ENCODE measurements at places on chromosomes 7 and 10.
A peak's percentile ranks its signal among the peaks of the same experiment; 100 is the strongest.

- peak; percentile 28 for DNase-seq
Observed at GRCh38 chr7:152735443-152736004, 24.0 kb upstream of the ACTR3B start.

GRCh38 chr7:15682111-15682510 lies 4.4 kb downstream of the MEOX2 start:
- DNase-seq = no peak

GRCh38 chr7:36306722-36307121 lies 82.9 kb upstream of the ANLN start:
- DNase-seq = no peak

DNA sequence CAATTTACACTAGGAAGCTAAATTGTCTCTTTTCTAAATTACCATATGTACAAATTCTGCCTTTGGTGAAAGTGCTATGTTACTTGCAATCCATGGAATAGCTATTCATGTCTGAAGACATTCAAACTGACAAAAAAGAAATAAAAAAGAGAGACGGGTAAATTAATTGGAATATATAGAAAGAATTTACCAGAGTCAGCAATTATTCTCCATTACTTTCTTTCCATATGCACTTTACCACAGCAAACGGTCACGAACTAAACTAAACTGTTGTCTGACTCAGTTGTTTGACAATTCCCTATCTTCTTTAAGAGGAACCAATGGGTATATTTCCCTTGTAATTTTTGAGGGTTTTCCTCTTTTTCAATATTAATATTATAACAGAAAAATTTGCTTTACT lies 85.7 kb downstream of the HOXA1 start:
- no peak for DNase-seq

DNA sequence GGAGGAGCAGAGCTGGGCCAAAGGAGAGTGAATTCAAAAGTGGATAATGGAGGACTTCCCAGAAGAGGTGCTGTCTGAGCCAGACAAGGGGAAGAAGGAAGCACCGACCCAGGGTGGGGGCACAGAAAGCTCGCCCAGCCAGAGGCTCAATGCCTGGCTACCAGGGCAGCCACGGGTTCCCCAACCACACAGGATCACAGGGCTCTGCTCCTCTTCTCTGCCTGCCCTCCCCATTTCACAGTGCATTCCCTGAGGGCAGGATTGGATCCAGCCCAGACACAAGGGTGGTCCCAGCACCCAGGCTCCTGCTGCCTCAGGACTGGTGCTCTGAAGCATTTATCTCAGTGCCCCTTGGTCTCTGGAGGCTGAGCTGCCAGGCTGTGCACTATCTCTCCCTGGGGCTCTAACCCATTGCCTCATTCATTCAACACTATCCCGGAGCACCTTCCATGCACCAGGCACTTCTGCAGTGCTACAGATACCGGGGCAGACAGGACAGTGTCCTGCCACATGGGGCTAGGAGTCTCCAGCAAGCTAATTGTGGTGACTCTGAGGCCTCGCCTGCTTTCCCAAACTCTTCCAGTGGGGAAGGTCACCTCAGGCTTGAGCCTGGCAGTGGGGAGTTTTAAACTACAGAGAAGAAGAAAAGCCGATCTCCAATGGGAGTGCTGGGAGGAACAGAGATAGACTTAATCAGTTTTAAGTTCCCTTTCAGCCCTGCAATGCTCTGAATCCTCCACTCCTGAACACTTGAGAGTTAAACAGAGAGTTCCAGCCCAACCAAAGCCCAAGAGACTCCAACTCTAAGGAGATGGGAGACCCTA lies 201.8 kb upstream of the ZMIZ1 start:
- no peak for DNase-seq

- no peak for DNase-seq
Observed at GRCh38 chr7:106234425-106234824, 50.4 kb downstream of the NAMPT start.

GRCh38 chr7:127332880-127333279 lies 59.6 kb downstream of the ZNF800 start:
- no peak for DNase-seq

DNA sequence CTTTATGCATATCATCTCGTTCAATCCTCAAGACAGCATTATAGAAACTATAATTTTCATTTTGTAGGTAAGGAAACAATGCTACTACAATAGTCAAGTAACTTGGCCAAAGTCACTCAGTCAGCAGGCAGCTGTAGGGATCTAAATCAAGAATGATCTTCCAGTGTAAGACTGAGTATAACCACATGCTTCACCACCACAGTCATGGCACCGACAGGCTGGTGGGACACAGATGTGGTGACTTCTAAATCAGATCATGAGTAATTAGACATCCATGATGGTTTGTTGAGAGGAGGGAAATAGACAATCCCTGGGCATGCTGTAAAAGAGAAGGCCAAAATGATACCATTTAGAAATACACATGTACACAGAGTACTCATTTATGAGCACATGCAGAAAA lies 84.1 kb upstream of the ASAH2 start:
- no peak for DNase-seq

DNA sequence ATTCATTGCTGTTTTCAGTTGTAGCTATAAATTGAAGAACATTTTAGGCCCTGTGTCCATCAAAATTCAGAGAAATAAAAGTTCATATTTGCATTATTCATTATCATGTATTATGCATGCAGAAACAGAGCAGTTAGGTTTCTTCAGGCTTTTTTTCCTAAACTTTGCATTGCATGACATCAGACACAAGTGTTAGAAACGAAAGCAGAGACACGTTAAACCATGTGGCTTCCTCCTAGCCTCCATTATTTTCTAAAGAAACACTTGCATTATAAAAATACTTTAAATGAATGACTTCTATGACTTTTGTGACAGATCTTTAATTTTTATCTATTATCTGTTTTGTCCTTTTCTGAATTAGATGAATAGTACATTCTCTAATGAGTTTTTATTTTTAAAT lies 8.8 kb upstream of the EBLN1 start:
- DNase-seq = no peak

- no peak for DNase-seq
Observed at GRCh38 chr7:2452074-2452507, 24.1 kb downstream of the GRIFIN start.

DNA sequence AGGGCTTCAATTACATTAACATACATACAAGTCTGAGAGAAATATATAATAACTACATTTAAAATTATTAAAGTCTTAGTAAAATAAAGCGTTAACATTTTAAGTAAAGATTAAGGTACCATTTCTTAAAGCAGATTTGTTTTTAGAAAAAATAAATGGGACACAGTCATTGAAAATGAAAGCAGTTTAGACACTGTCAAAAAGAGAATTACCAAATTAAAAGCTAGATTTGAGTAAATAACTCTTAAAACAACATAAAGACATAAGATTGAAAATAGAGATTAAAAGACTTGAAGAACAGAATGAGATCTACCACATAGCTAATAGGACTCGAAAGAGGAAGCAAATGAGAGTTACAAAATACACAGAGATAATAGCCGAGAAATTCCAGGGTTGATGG lies 562.2 kb upstream of the FOXK1 start:
- DNase-seq = no peak

GRCh38 chr7:101912716-101913110 lies 95.3 kb downstream of the CUX1 start:
- no peak for DNase-seq

DNA sequence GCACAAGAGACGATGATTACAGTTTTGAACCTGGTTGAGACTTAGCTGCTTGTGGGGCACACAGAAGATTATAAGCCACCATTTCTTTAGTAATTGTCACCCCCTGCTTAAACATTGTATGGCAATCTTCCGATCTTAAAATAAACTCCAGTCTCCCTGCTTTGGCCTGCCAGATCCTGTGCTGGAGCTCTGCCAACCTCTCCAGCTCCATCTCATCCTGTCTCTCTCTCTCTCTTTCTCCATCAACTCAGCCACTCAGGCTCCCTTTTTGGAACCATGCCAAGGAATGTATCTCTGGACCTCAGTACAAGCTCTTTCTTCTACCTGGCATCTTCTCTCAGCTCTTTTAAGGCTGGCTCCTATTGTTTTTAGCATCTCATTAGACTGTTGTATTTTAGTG lies 1053.2 kb downstream of the REEP3 start:
- no peak for DNase-seq

DNA sequence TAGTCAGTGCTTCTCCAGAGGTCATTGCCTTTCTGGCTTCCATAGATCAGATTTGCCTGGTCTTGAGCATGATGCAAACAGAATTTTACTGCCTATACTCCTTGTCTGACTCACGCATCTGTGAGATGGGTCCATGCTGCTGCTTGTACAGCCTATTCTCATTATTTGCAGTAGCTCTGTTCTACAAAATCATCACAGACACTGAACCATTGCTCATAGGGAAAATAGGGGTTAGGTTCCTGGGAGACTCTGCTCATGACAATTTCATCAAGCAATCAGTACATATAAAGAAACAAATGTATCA lies 7.4 kb upstream of the CREB3L2 start:
- no peak for DNase-seq

DNA sequence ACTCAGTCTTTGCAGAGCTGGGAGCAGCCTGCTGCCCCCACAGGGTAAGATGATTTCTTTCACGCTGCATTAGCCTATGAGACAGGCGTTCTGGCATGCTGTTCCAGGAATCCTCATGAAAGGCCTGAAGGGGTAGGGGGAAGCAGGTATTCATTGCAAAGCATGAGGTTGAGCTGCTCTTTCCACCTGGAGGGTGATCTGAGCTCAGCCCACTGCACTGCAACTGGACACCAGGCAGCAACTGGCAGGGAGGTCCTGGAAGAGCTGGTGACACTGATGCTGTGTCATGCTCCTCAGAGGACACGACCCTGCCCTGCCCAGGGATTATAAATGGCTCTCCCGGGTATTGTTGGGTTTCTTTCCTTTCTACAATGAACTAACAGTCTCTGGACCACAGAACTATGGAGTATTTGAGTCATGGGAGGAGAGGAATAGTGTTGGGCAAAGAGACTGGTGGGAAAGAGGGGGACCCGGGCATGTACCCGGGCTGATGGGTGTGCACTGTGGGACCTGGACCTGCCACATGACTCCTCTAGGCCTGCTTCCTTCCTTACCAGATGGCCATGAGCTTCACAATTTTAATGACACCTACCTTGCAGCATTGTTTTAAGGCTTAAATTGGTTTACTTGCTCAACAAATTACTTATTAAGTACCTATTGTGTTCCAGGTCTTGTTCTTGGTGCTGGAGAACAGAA lies 24.3 kb downstream of the SLC25A28 start:
- no peak for DNase-seq

- no peak for DNase-seq
Observed at GRCh38 chr7:133320891-133321290, 68.0 kb downstream of the EXOC4 start.

DNA sequence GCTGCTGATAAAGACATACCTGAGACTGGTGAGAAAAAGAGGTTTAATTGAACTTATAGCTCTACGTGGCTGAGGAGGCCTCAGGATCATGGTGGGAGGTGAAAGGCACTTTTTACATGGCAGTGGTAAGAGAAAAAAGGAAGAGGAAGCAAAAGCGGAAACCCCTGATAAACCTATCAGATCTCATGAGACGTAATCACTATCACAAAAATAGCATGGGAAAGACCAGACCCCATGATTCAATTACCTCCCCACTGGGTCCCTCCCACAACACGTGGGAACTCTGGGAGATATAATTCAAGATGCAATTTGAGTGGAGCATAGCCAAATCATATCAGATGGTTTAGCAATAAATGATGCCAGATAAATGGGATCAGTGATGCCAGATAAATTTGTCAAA lies 892.0 kb upstream of the CELF2 start:
- no peak for DNase-seq

DNA sequence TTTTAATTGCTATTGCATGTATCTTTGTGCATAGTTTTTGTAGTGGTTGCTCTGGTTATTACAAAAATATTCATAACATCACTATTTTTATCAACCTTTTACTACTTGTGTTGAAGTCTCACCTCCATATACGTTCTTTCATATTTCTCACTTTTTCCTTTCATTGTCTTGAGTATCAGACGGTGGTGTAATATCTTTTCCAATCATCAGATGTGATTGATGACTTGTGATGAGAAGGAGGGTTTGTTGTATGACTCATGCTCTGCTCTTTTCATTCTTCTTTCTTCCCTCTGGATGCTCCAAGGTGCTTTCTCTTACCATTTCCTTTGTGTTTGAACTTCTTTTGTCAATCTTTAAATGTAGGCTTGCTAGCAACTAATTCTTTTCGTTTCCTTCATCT lies 310.2 kb downstream of the TNS3 start:
- no peak for DNase-seq

GRCh38 chr10:3892440-3893425 lies 107.7 kb upstream of the KLF6 start:
- no peak for DNase-seq

DNA sequence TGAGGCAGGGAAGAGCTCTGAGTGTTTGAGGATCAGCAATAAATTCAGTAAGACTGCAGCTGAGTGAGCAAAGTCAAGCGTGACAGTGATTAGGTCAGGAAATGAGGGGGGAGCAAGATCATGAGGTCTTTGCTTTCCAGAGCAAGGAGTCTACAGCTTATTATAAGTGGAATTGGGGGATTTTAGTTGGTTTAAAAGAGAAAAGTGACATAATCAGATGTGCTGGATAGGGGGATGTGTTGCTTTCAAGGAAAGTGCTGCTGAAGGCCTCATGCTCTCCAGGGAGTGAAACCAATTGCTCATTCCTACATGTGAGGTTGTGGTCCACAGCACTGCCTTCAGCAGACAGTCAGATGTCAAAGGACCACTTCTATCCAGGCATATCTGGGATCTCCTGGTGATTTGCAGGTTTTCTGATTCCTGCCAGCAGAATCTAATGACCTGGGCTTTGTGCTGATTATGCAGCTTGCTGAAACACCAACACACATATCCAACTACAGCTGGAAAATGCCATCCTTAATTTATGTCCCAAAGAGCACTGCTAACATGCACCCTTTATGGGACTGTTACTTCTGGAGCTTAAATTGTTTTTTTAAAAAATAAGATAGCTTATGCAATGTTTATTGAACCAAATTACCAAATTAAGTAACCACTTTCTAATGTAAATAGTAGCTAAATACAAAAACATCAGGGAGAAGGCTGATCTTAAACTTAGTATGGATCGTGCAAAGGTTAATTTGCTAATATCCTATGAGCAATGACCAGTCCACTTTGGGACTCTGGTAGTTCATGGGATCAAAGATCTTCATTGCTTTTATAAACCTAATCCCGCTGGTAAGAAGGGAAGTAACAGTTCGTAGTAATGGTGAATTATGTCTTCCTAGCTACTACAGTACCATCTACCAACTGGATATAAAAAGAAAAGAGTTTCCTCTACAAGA lies 607.6 kb downstream of the KCNMA1 start:
- no peak for DNase-seq

- peak; percentile 90 for DNase-seq
Observed at GRCh38 chr7:152674860-152675758, 832 bp downstream of the XRCC2 start.

- no peak for DNase-seq
Observed at GRCh38 chr7:39910108-39910869, 39.8 kb upstream of the CDK13 start.

All from NCI-H2081 treated with DMSO at 0.1 percent for 48 hours (cell line).